ENCODE measurements at places on chromosomes 5 and 9.
A peak's percentile ranks its signal among the peaks of the same experiment; 100 is the strongest.

GRCh38 chr5:32123058-32123805 lies 50.9 kb downstream of the GOLPH3 start:
- DNase-seq = no peak

- no peak for DNase-seq
These were observed 221.9 kb downstream of the PDZD2 start for GRCh38 chr5:31860726-31861433.

DNA sequence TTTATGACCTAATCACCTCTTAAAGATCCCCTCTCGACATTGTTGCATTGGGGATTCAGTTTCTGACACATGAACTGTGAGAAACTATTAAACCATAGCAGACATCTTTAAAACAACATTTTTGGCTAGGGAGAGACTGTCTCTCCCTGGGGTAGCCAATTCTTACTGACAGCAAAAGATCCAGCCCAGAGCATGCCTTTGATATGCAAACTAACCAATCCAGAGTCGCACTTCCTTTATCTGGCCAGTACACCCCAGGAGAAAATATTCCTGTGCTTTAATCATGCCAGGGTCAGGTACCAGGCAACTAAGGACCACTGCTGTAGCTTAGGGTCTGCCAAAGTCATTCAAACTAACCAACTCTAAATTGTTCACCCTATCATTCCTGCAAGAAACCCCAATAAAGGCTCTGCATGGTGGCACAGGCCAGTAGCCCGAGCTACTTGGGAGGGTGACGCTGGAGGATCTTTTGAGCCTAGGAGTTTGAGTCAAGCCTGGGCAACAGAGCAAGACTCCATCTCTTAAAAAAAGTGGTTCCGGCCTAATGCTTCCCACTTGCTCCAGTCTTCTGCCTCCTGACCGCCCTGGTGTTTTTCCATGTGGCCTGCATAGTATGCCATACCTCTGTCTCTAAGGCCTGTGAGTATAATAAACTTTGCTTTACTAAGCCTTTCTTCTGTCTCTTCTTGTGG lies 62.3 kb upstream of the DAPK1 start:
- no peak for DNase-seq

DNA sequence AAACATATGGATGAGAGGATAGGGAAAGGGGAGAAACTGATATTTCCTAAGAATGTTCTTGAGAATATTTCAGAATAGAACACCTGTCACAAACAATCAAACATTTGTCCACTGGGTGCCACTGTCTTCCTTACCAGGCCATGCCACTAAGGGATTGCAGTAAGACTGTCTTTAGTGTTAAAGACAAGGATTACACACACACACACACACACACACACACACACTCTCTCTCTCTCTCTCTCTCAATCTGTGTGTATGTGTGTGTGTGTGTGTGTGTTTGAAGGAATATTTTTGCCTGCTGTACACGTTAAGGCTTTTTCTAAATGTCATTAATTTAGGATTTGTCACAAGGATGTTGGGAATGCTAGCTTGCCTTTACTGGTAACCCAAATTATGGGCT lies 54.4 kb downstream of the CCDC192 start:
- no peak for DNase-seq

GRCh38 chr5:171657473-171657872 lies 128.1 kb upstream of the SMIM23 start:
- DNase-seq = no peak

DNA sequence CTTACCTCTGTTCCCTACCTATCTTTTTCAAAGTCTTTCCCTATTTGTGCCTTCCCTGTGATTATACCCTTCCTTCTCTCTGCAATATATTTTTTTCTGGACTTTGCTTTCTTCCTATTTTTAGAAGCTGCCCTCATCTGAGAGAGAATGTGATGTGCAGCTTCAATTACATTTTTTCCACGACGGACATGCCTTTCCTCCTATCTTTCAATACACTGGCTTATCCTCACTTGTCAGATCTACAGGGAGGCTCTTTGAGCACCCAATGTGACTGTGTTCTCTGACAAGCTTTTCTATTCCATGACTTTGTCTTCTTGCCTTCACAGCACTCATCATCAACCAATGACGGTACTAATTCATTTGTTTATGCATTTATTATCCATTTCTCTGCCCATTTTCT lies 227.9 kb upstream of the CLINT1 start:
- DNase-seq = no peak

- no peak for DNase-seq
These were observed 65.6 kb downstream of the RALGPS1 start for GRCh38 chr9:126980231-126980630.

DNA sequence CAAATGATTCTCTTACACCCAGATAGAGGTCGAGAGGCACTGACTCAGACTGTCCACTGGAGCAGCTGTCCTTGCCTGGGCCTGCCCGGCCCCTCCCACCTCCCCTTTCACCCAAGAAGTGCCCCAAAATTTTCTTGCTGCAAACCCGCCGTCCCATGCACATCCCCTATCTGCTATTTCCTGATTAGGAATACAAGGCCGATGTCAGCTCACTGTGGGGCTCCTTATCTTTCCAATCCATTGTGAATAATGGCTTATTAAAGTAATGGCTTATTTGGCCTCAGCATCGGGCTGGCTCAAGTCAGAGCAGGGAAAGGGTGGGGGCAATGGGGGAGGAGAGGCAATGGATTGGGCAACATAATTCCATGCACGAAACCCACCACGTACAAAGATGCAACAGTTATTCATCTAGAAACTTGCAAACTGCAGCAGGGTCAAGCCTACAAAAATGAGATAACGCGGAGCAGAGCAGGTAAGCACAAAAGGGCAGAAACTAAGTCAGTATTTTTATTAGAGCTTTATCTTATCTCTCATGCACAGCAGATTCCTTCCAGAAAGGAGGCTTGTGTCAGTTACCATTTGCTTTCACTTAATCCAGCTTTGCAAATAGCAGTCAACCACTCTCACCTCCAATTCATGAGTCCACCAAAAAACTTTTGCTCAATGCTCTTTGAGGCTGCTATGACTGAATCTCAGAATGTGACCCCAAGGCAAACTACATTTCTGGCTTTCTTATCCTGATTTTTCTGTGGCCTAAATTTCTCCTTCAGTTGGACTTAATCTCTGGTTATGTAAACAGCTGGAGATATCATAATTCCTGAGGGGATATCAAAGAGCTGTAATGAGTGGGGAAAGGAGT lies 138.2 kb upstream of the OSMR start:
- DNase-seq = no peak

DNA sequence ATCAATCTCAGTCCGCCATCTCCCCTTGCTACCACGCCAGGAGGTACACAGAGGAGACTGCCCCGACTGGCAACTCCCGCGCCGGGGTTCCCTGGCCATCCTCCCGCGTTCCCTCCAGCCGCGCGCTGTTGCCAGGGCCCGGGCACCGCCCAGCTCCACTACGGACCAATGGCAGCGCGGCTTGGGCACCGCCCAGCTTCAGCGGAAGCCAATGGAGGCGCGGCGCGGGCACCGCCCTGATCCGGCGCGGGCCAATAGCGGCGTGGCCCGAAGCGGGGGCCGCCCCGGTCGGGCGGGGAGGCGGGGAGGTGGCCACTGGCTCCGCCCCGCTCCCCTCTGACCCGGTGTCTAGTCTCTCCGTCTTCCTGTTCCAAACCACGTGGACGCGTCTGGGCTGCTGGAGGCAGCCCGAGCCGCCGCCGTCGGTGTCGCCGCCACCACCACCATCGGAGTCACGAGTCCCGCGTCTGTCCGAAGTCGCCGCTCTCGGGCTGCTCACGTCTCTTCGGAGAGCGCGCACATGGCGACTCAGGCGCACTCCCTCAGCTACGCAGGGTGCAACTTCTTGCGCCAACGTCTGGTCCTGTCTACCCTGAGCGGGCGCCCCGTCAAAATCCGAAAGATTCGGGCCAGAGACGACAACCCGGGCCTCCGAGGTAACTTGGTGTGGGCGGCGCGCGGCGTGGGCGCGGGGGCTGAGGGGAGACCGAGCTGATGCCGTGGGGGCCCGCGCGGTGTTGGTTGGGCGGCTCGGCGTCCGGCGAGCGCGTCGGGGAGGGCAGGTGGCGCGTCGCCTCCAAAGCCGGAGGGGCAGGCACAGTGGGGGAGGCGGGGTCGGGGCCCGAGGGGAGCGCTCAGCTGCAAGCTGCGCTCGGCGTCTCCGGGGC lies at the start of gene RCL1:
RCL1 (plus strand) TSS at position 373 of the 887 bp plus-strand sequence; CDS start at position 521, 148 bp downstream.
- DNase-seq = peak; percentile 90

DNA sequence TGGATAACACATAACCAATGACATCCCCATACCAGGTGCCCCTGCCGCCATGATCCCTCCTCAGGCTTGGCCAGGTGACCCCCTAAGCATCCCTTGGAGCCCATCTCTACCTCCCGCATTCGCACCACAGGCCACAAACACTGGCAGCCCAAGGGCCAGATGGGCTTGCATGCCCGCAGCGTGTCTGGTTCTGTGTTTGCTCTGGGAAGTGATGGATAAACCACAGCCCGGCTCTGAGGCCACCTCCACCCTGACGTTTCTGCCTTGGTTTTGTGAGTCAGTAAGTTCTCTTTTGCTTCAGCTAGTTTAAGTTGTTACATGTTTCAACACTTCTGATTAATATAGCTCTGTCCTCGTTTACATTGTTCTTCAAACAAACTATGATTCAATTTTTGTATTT lies 172.4 kb upstream of the PHYKPL start:
- DNase-seq = no peak

DNA sequence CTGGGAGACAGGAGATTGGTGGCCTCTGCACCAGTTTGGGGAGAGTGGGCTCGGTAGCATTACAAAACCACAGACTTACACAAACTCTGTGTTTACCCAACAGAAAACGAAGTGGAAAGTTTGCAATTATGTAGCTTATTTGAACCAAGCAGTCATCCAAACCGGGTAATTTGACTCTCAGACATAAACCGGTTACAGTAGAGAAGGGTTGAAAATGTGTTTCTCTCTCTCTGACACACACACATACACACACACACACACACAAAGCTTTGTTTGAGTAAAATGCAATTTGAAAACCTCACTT lies 97.1 kb upstream of the ZNF608 start:
- DNase-seq = no peak

GRCh38 chr9:127180457-127181314 lies 58.3 kb upstream of the ANGPTL2 start:
- no peak for DNase-seq

DNA sequence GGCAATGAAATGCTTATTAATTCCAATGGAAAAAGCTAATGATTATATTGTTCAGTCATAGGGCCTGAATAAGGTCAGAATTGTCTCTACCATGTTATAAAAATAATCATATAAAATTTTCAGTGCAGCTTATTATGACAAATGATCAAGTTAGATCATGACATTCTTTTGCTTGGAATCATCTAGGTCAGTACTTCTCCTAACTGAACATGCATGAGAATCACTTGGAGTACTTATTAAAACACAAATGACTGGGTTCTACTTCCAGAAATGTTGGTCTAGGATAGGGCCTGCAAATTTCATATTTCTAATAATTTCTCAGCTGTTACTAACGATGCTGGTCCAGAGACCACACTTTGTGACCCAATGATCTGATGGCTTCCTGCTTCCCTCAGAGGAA lies 806.0 kb upstream of the ZNF608 start:
- no peak for DNase-seq

DNA sequence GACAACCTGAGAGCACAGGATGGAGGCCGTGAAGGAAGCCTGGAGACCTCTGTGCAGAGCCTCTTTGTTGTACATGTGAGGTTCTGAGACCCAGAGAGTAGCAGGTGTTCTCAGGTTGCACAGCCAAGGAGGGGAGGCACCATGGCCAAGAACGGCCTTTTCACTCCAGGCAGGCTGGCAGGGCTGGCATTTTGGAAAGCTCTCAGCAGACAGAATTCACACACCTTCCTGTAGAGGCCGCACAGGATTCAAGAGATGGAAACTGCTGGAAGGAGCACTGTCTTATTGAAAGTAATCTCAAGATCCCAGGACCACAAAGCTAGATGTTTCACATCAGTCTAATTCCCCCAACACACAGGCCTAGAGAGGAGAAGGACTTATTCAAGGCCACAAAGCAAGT lies 52.8 kb upstream of the XPA start:
- DNase-seq = no peak

GRCh38 chr5:154390746-154391359 lies 54.9 kb upstream of the SAP30L start:
- no peak for DNase-seq

GRCh38 chr5:76930083-76930482 lies 22.8 kb upstream of the CRHBP start:
- no peak for DNase-seq

DNA sequence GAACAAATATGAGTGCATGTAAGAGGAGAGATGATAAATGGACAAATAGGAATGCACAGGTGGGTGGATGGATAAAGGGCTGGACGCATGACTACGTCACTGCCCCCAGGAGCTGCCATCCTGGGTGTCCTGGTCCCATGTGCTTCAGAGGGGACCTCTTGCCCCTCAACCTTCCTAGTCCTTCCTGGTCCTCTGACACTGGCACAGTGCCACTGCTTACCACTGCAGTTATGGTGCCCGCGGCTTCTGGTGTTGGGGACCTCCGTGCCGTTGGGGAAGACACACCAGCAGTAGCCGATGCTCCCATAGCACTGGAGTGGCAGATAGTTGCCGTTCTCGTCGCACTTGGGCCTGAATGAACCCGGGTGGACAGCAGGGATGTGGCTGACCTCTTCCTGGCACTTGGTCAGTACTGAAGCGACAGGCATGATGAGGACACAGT lies 9.8 kb downstream of the CD74 start:
- DNase-seq = no peak

DNA sequence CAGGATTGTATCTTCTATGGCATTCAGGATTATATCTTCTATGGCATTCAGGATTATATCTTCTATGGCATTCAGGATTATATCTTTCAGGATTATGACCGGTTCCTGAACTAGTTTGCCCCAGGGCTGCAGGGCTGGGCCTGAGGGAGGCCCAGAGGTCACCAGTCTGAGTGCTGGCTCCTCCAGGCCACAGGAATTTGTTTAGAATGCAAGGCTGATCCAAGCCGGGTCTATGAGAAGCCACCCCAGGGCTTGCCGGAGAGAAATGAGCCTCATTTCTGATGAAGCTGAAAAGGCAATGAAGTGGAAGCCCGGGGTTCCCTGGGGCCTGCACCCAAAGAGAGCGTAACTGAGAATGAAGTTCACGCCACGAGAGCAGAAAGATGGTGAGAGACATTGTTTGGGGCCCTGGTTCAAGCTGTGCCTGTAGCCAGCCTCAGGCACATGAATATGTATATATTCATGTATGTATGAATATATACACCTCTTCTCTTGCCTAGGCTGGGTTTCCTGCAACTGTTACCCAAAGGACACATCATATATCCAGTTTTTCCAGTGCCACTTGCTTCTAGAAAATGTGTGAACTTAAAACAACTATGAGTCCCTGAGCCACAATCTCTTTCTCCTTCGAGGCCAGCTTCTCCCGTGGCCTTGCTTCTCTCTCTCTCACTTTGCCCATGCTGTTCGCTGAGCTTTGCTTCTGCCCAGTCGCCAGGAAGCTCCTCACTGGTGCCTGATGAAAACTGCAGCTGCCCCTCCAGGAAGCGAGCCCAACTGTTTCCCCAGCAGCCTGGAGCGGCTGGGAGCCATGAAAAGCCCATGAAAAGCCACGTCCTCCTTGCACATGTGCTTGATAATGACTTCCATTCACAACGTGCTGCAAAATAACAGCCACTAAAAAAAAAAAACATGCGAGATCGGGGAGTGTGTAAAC lies 62.3 kb downstream of the GTF3C4 start:
- no peak for DNase-seq

Data from stimulated activated CD4-positive, alpha-beta T cell treated with anti-CD3 and anti-CD28 coated beads, Interleukin-1b, Interleukin-23, amount 100 ng/mL, for 1 hour (primary cell).